ENCODE measurements at places on chromosomes 12 and 14.
A peak's percentile ranks its signal among the peaks of the same experiment; 100 is the strongest.

- no peak for DNase-seq
Observed at GRCh38 chr12:123167329-123167728, 16.4 kb upstream of the PITPNM2 start.

GRCh38 chr12:47850153-47851084 is 30.7 kb upstream of the HDAC7 start:
- no peak for DNase-seq

DNA sequence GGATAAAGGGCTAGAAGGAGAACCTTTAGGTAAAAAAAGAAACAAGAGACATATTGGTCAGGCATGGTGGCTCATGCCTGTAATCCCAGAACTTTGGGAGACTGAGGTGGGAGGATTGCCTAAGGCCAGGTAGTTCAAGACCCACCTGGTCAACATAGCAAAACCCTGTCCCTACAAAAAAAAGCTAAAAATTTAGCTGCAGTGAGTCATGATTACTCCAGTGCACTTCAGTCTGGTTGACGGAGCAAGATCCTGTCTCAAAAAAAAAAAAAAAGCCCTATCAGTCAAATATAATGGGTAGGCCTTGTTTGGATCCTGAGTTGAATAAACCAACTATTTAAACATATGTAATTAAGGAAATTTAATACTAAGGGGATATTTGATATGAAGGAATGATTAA is 54.2 kb downstream of the PPP1R36 start:
- DNase-seq, result no peak

- DNase-seq, result no peak
Observed at GRCh38 chr14:36224176-36224575, 47.7 kb upstream of the PTCSC3 start.

- no peak for DNase-seq
Observed at GRCh38 chr14:31530136-31530535, 31.1 kb upstream of the NUBPL start.

DNA sequence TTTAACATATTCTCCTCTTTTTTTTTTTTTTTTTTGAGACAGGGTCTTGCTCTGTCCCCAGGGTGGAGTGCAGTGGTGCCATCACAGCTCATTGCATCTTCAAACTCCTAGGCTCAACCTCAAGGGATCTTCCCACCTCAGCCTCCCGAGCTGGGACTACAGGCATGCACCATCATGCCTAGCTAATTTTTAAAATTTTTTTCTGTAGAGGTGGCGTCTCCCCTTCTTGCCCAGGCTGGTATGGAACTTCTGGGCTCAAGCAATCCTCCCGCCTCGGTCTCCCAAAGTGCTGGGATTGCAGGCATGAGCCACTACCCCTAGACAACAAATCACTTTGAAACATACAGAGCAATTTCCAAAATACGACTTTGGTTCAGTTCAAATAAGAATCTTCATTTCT is 154.8 kb downstream of the PAX9 start:
- DNase-seq, result no peak

GRCh38 chr14:61746881-61747280 is 15.3 kb upstream of the SNAPC1 start:
- DNase-seq, result no peak

DNA sequence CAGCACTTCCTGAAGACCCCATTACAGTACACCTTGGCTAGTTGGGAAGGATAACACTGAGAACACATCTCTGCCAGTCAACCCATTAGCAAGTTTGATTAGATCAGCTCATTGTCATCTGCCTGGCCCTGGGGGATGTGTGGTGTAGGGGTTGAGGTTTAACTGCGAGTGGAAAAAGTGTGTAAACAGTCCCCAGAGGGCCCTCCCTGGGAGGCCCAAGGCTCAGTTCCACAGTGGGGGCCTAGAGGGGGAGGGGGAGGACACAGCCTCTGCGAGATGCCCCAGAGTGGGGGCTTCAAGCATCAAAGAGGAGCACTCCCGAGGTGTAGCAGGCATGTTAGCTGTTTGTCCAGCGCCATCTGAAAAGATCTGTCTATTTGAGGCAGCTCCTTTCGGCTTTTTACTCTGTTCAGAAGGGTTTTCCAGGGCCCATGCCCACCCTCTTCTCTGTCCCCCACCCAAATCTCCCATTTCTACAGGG is 344 bp downstream of the LPAR5 start:
- no peak for DNase-seq

DNA sequence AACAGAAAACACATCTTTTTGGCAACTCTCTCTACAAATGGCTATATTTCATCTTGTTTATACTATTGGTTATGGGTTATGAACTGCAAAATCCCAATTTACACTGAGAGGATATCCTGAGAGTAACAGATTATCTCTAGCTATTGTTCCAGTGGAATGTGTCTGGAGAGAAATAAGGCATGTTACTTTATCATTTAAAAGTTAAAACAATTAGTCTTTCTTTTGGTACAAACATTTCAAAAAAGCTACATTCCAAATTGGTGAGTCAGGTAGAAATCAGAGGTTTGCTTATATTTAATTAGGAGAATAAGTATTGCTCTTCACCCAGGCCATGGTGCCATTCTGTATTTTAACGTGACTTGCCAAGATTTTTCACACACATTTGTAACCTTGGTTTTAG is 411.6 kb downstream of the CCER1 start:
- DNase-seq, result peak; percentile 79

GRCh38 chr14:24673534-24674203 is 39.7 kb upstream of the GZMB start:
- no peak for DNase-seq

GRCh38 chr14:56490379-56490778 is 89.2 kb upstream of the TMEM260 start:
- peak; percentile 55 for DNase-seq

All from kidney capillary endothelial cell (primary cell).